Occipital lobe (tissue), 3 donors: ENCODE measurements at places on chromosomes 13 and 19.
A peak's percentile ranks its signal among the peaks of the same experiment; 100 is the strongest.

DNA sequence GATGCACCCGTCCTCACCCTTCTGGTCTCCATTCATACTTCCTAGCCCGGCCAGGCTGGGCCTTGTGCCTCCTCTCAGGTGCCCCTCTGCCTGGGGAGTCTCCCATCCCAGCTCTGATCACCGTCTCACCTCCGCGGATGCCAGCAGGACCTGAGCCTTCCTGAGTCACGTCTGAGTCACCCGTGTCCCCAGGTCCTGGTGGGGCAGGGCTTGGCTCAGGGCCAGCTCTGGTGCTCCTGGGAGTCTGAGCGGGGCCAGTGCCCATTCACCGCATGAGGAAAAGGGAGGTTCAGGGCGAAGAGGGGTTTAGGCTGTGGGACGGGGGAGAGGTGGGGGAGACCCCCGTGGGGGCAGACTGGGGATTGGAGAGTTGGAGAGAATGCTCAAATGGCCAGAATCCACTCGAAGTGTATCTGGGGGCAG, 593 bp downstream of the ATP8B3 start:
- no peak for DNase-seq

DNA sequence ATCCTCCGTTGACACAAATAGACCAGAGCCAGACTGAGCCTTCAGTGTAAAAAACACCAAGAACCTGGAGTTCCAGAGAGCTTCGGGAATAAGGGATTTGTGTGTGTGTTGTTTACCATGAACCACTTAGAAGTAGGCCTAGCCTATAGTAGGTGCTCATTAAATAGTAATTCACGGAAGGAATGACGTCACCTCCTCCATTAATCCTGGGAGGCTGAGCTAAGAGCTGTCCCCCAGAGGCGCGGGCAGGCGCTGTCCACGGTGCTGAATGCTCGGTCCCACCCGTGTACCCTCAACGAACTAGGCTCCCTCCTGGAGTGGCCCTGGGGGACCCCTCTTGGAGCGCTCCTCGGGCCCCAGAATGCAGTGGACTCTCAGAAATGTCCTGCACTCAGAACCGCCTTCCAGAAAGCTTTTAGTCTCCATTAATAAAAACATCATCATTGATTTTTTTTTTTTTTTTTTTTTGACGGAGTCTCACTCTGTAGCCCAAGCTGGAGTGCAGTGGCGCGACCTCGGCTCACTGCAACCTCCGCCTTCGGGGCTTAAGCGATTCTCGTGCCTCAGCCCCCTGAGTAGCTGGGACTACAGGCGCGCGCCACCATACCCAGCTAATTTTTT, 6.5 kb downstream of the UNC13A start:
- DNase-seq: no peak

- no peak for DNase-seq
Measured at GRCh38 chr13:80591976-80592740, 251.2 kb upstream of the SPRY2 start.

- DNase-seq: no peak
Measured at GRCh38 chr13:66391322-66391721, 838.8 kb downstream of the PCDH9 start.

GRCh38 chr19:29400917-29401711, 124.7 kb upstream of the VSTM2B start:
- DNase-seq: peak; percentile 53

DNA sequence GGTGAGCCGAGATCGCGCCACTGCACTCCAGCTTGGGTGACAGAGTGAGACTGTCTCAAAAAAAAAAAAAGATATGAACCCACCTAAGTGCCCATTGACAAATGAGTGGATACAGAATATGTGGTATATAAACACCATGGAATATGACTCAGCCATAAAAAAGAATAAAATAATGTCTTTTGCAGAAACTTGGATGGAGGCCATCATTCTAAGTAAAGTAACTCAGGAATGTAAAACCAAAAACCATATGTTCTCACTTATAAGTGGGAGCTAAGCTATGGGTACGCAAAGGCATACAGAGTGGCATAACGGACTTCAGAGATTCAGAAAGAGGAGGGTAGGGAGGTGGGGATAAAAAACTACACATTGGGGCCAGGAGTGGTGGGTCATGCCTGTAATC, 29.5 kb downstream of the PLA2G4C start:
- DNase-seq: no peak

DNA sequence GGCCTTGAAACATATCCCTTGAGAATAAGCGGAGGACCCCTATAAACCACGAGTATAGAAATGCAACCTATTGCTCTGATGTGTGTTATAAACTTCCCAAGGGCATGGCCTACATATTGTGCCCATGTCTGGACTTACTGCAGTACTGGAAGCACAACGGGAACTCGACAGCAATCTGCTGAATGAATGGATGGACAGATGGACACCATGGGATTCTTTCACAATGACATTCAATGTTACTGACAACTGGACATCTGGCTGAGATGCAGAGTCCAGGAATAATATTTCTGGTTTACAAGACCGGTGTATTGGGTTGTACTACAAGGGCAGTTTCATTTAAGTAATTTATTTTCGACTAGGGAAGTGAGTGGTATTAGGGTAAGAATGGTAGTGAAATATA, 123.7 kb downstream of the MIPEP start:
- no peak for DNase-seq

GRCh38 chr13:28582225-28582891, 76.6 kb upstream of the POMP start:
- no peak for DNase-seq

DNA sequence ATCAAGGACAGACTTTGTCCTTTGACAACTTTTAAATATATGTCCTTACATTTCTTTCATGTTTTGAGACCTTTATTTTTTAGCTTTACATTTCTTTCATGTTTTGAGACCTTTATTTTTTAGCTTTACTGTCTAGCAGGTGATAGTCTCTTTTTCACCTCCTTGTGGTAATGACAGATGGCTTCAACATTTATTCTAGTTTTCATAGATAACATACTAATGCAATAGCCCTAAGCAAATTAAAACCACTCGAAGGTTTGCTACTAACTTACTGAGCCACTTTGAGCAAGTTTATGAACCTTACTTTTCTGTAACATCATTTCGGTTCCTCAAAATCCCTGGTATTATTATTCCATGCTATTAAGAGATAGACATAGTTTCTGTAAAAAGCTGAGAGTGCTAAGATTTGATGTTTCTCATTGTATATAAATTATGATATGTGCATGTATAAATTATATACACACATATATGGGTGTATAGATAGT, 4.5 kb downstream of the DACH1 start:
- no peak for DNase-seq

DNA sequence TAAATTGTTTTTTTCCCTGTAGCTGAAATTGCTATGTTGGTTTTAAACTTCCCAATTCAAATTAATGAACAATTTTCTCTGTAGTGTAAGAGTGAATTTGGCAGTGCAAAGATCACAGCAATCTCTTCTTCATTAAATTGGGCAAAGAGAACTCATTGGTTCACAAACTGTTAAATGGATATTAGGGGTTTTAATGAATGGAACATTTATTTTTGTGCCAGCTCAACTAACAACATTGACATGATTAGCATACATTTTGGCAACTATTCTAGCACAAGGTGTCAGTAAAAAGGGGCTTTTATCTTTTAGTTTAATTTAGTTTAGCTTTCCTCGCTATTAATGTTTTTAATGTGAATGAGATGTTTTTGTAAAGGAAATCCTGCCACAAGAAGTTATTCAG, 7.1 kb downstream of the PCDH20 start:
- DNase-seq: no peak

GRCh38 chr13:20980899-20981298, 78.4 kb upstream of the XPO4 start:
- DNase-seq: no peak

DNA sequence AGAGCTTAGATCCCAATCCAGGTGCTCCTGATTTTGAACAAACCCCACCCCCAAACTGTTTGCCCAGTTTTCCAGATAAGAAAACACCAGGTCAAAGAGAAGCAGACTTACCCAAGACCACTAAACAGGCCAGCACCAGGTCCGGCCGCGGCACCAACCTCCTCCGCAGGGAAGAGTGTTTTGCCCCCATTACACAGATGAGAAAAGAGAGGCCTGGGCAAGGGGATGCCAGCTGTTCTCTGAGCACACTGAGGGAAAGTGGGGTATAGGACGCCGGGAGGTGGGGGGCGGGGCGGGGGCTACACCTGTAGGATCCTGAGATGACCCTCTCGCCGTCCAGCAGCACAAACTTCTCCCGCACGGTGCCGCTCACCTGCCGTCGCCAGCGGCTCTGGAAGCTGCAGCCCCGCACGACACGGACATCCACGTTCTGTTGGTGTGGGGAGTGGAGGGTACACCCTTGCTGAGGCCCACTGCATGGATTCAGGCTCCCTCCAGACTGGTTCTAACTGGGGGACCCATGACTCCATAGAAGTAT, 3.1 kb downstream of the SPACA4 start:
- no peak for DNase-seq

DNA sequence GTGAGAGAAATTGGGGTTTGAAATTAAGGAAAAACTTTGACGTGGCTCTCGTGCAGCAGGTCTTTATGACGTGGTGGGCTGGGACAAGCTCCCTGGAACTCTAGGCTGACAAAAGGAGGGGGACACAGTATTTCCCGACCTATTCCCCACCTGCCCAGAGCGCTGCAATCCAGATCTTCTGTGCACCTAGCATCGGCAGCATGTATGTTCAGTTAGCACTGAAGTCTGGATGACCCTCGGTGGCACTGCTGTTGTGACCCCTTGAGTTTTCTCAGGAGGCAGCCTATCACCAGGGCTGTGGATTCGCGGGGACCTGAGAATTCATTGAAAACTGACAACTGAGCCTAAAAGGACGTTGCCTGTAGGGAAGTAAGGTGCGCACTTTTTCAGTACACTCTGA, 9.1 kb upstream of the ZNF536 start:
- DNase-seq: no peak

DNA sequence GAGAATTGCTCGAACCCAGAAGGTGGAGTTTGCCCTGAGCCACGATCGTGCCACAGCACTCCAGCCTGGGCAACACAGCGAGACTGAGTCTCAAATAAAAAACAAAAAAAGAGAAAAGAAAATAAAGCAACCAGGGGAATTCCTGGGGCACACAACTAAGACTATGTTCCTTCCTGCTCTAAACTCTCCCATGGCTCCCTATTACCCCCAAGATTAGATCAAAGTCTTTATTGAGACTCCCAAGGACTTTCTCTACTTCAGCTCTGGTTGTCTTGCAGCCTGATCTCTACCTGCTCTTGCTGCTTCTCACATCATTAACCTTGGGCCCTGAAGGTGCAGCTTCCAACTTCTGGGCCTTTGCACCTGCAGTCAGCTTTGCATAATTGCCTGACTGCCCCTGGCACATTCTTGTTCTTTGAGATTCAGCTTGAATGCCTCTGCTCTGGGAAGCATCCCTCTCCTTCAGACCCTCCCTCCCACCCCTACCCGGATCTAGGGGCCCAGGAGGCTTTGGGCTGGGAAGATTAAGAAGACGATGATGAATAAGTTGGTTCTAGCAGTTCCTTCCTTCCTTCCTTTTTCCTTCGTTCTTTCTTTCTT, 16.8 kb upstream of the CERS4 start:
- no peak for DNase-seq

DNA sequence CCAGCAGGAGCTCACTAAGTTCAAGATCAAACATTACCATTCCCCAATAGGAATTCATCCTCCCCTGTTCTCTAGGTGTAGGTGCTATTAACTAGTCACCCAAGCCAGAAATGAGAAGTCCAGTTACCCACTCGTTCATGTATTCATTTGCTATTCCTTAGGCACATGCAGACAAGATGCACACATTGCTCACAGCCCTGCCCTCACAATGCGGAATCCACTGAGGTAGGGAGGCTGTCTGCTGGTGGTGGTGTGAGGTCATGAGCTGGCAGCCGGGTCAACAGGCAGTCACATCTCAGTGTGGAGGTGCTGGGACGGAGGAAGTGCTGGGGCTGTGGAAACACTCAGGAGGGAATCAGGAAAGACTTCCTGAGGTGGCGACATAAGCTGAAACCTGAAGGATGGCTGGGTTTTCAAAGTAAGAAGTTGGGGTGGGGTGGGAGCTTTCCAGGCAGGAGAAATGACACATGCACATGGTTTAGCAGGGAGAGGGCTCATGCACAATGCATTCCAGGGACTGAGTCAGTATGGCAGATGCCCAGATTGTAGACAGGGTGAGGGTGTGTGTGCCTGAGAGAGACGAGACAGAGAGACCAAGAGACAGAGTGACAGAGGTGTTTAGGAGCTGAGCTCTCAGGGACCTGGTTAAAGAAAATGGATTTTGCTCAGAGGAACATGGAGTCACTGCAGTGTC, 117.6 kb downstream of the USP12 start:
- DNase-seq: no peak

GRCh38 chr19:14732510-14732909, 42.7 kb downstream of the ZNF333 start:
- no peak for DNase-seq

DNA sequence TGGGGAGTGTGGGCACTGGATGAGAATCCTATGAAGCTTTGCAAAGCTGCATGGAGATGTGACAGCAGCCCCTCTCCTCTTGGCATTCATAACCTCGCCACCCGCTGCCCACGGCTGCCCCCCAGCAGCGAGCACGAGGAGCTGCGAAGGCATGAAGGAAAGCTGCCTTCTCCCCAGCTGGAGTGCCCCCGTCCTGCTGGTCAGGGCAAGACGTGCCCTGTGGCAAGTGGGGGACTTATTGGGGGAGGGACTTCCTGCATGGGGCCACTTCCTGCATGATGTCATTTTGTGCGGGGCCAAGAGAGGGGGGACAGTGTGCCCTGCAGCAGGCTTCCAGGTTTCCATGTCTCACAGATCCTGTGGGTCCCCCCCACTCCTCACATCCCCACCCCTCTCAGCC, 85.9 kb downstream of the TSHZ3 start:
- DNase-seq: no peak

DNA sequence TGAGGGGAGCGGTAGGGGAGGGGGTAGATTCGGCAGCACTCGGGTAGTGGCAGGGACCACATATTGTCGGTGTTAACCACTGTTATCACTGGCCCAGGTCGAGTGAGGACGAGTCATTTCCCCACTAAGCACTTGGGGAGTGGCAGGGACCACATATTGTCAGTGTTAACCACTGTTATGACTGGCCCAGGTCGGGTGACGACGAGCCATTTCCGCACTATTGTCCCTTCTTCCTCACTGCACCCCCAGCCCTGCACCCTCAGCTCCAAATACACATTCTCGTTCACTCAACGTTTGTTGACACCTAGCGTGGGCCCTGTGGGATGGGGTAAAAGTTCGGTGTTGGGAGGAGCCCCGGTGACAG, 467 bp upstream of the CLN5 start:
- DNase-seq: no peak

GRCh38 chr13:82758044-82758443, 1124.2 kb downstream of the SLITRK1 start:
- DNase-seq: no peak

GRCh38 chr13:99830931-99831330, 140.6 kb downstream of the ZIC5 start:
- no peak for DNase-seq

GRCh38 chr13:78129823-78130222, 211.2 kb upstream of the EDNRB start:
- no peak for DNase-seq

DNA sequence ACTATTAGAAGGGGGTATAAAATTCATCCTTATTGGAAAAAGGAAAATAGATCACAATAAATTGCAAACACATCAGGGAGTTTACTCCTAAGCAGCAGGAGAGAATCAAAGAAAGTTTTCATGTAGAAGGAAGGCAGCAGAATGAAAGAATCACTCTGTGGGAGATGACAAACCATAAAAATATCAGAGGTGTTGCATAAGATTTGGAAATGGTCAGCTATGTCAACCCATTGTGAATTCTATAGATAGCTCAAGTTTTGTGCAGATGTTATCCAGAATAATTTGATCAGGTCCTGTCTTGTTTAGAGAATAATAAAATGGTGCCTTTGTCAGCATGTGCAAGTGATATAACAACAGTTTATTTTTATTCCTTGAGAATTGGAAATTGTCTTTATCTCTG, 622.4 kb downstream of the DCT start:
- no peak for DNase-seq

GRCh38 chr19:4357095-4357797, 13.9 kb downstream of the MPND start:
- no peak for DNase-seq
